ENCODE measurements at places on chromosomes 7 and 10.

DNA sequence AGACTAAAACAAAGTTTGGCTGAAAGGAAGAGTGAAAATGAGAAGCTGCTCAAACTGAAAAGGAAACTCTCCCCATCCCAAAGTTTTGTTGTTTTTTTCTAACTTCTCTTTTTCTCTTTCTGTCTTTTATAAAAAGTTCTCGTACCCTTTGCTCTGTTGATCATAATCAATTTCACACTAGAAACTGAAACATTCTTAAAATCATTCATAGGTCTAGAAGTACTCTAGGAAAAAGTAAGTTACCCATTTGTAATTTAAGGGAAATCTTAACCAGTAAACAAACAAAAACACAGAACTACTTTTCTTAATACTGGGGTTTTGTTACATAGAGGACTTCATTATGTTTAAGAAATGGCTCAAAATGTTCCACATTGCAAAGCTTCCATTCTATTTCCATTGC lies 339.8 kb downstream of the SEMA3D start:
- DNase-seq = no peak

- DNase-seq = peak; percentile 32
These were observed 48.3 kb downstream of the ALOX5 start for GRCh38 chr10:45422207-45422865.

GRCh38 chr10:78416031-78417011 lies 382.7 kb downstream of the RPS24 start:
- DNase-seq = no peak

- no peak for DNase-seq
These were observed 16.5 kb downstream of the DENND11 start for GRCh38 chr7:141685285-141686023.

- DNase-seq = peak; percentile 98
These were observed 14.3 kb downstream of the ZC3HAV1 start for GRCh38 chr7:139095194-139095659.

- no peak for DNase-seq
These were observed 10.3 kb downstream of the PWWP2B start for GRCh38 chr10:132407243-132407746.

- no peak for DNase-seq
These were observed 313.1 kb upstream of the ZNF32 start for GRCh38 chr10:43961523-43962345.

DNA sequence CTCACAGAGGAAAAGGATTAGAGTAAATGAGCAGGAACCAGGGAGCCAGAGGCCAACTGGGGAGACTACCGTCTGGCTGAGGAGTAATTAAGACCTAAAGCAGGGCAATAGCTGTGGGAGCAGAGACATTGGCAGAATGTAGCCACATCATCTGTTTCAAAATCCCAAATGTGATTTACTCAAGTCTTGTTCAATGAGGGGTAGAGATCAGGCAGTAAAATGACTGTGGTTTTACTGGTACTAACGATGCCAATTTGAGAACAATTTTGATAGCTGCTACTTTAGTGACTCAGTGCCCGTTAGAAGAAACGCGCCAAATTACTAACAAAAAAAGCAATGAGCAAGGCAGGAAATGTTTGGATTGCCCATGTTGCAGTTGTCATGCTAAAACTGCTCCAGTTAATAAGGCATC lies 12.7 kb upstream of the MIOS start:
- no peak for DNase-seq

DNA sequence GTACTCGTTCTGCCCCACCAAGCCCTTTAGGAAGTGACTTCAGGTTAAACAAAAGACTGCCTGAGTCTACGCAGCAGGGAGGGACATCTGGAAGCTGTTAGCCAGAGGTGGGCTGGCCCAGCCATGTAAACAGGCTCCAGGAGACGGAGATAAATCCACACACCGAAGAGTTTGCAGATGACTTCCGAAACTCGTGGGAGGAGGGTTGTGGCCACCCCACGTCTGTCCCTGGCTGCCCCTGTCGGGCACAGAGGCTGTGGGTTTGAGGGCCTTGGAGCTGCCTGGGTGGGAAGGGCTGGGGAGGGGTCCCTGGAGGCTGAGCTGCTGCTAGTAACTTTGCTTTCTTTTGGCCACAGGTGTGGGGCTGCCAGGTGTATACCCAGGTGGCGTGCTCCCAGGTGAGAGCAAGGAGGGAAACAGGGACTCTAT lies 15.6 kb downstream of the ELN start:
- DNase-seq = no peak

DNA sequence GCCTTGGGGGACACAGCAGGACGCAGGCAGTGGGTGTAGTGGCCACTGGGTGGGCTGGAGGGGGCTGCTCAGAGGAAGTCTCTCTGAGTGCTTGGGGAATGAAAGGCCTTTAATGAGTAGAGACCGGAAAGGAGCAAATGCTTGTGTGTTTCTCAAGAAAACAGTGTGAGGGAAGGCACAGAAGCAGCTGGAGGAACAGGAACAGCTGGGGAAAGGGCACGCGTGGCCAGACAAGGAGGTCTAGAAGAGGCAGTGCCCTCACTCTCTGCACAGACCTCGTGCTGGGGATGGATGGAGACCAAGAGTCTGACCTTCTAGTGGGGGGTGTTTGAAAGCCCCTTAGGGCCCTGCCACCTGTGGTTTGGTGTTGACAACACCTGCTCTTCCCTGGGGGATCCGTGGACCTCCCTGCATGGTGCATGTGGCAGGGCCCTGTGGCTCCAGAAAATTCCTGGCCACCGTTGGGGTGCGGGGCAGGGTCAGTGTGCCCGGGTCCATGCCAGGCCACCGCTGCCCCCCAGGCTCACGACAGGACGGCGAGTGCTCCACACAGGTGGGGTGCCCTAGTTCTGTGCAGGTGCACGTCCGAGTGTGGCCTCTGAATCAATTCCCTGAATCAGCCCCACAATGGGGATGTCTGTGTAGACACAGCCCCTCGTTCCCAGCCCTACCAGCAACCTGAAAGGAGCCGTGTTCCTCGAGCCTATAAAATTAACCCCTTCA lies 25.9 kb upstream of the FAM20C start:
- no peak for DNase-seq

- DNase-seq = no peak
These were observed 209.1 kb downstream of the CREB5 start for GRCh38 chr7:28621369-28621841.

DNA sequence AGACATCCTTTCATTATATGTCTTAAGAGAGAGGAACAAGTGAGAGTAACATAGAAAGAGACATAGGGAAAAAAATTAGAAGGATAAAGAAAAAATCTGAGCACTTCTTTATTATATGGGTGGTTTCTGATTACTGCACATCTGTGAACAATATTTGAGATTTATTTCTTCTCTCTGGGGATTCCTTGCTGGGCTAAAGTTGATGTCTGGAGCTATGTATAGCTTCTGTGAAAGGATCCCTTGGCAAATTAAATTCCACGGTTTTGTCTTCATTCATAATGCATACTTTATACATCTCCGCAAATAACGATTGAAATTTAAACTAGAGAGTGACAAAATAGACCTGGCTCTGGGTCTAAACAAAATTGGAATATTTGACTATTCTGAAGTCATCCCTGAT lies 232.2 kb upstream of the CTBP2 start:
- no peak for DNase-seq

DNA sequence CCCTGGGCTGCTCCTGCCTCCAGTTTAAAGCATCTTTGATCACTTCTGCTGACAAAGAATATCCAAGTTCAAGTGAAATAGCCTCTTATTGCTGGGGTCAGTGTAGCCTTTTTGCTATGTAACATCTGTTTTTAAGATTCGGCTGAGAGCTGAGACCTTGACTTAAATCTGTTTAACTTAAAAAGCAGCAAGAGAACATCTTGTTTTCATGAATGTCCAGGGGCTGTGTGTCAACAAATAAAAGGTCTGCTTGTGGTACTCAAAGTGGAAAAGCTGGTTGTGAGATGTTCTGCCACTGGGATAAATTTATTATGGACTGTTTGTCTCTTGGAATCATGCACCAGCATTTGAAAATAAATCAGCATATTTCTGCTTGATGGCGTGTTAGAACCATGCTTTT lies 73.2 kb downstream of the CALD1 start:
- DNase-seq = no peak

DNA sequence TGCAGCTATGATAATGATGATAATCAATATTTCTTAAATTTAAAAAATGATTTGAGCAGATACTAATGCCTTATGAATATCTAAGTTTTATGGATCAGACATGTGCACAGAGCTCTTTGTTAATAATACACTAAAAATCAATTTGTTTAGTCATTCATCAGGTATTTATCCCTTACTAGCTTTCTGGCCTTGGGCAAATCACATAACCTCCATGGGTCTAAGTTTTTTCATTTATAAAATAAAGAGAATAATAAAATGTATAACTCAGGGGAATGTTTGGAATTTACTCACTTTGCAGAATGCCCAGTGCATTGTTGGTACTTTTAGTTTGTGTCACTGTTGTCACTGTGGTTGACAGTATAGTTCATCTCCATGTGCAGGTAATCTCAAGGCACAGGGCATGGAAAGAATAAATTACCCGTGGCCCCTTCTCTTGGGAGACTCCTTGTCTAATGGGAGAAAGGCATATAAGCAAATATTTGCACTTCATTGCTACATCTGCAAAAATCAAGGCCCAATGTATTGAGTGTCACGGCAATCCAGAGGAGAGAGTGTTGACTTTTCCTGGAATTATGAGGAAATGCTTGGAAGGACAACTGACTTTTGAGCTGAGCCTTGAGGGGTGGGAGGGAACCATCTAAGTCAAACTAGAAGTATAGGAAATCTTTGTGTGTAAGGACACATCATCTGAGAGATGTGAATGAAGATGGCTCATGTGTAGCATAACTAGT lies 64.7 kb upstream of the CTTNBP2 start:
- no peak for DNase-seq

- DNase-seq = no peak
These were observed 11.2 kb upstream of the HTR5A start for GRCh38 chr7:155058896-155059295.

DNA sequence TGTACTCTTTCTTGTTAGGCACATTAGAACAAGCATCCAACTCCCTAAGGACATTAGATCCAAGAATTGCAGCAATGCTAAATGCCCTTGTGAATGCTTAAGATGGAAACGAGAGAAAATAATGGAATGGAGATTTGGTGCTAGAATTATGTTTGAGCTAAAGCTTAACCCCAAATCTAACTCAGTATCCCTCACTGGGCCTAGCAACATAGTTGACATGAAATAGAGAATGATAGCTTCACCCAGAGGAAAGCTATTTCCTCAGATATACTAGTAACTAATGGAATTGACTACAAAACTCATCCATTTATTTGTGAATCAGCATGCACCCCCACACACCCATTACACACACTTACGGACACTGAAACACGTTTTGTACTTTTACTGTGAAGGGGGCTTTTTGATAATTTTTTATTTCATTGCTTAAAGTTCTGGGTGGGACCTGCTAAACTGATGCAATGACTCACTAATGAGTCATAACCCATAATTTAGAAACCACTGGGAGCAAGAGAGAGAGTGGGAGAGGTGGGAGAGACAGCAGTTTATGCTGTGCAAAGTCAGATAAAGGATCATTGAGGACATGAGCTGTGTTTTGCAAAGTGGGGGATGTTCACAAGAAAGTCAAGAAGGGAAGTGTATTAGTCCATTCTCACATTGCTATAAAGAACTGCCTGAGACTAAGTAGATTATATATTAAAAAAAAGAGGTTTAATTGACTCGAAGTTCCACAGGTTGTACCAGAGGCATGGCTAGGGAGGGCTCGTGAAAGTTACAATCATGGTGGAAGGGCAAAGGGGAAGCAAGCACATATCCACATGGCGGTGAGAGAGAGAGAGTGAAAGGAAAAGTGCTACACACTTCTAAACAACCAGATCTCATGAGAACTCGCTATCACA lies 382.7 kb downstream of the SFMBT2 start:
- DNase-seq = no peak

DNA sequence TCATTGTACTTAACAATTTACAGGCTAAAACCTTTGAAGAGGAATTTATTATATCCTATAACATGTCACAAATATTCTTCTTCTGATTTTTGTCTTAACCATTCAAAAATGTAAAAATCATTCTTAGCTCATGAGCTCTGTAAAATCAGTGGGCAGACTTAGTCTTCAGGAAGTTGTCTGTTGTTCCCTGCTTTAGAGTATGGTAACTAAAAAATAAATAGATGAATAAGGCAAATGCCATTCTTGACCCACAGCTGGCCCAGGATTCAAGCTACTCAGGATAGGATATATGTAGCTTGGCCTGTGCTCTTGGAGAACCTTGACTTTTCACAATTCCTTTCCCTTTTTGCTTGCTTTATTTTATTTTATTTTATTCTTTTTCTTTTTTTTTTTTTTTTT lies 51.5 kb downstream of the LRRC4 start:
- DNase-seq = no peak

DNA sequence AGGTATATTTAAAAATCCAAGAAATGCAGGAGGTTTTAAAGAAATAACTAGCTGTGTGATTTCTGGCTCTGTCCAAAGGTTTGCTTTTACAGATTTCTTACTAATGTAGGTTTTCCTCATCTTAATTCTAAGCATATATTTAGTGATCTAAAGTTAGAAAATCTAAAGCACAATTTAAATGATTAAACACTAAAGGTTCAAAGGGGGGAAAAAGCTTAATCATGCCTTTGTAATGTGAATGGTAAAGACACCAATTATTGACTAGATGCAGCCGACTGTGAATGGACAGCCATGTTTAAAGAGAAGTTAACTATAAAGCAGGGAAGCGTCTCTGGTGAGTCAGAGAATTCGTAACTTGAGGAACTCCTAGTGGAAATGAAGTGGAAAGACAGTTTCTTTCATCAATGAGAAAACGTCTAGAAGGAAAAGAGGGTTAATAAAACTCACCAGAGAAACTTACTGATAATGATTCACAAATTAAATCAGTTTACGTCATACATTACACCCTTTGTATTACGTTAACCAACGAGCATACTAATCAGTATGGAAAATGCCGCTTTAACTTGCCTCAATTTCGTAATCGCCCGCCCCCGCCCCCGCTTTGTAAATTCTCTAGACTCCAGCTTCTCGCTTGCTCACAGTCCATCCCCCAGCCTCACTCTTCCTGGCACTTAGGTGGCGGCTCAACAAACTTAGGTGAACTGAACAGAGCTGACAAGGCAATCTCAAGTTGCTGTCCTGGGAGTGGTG lies 1.1 kb upstream of the HBP1 start:
- peak; percentile 62 for DNase-seq

- no peak for DNase-seq
These were observed 3.2 kb downstream of the ZNF316 start for GRCh38 chr7:6640246-6640721.

DNA sequence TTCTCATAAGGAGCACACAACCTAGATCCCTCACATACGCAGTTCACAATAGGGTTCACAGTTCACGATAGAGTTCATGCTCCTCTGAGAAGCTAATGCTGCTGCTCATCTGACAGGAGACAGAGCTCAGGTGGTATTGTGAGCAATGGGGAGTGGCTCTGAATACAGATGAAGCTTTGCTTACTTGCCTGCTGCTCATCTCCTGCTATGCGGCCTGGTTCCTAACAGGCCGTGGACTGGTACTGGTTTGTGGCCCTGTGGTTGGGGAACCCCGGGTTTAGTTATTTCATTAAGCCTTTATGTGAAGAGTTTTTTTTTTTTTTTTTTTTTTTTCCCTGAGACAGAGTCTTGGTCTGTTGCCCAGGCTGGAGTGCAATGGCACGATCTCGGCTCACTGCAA lies 19.4 kb downstream of the SLK start:
- no peak for DNase-seq

- no peak for DNase-seq
These were observed 400.1 kb upstream of the NRP1 start for GRCh38 chr10:33734393-33735155.

- no peak for DNase-seq
These were observed at the start of gene WDFY4 for GRCh38 chr10:48684792-48685623. TSS of gene WDFY4 (plus strand) at chr10:48684873. CDS start at chr10:48709733, 24,860 bp downstream.

- no peak for DNase-seq
These were observed 132.6 kb downstream of the CHRM2 start for GRCh38 chr7:137001041-137001440.

GRCh38 chr10:116704926-116705325 lies 37.4 kb downstream of the HSPA12A start:
- no peak for DNase-seq
